Stimulated activated CD8-positive, alpha-beta memory T cell treated with anti-CD3 and anti-CD28 coated beads, Interleukin-7, amount 100 ng/mL, for 1 hour (primary cell): ENCODE measurements at places on chromosomes 11 and 22.

- DNase-seq = no peak
Measured at GRCh38 chr11:100545970-100546369, 141.1 kb upstream of the ARHGAP42 start.

DNA sequence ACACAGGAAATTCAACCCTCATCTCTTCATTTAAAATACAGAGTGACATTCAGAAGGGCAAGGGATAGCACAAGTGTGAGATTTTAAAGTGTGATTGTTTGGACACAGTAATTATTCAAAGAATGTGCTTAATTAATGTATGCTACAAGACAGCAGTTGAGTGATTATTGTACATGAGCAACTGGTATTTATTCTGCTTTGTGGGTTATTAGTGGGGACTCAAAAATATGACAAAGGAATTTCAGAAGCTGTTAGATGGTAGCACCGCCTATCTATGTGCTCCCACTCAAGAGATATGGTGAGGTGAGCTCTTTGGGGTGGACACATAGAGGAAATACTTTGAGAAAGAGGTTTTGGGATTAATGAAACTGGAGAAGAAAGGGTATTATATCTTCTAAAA is 5.8 kb upstream of the HBD start:
- DNase-seq = no peak

DNA sequence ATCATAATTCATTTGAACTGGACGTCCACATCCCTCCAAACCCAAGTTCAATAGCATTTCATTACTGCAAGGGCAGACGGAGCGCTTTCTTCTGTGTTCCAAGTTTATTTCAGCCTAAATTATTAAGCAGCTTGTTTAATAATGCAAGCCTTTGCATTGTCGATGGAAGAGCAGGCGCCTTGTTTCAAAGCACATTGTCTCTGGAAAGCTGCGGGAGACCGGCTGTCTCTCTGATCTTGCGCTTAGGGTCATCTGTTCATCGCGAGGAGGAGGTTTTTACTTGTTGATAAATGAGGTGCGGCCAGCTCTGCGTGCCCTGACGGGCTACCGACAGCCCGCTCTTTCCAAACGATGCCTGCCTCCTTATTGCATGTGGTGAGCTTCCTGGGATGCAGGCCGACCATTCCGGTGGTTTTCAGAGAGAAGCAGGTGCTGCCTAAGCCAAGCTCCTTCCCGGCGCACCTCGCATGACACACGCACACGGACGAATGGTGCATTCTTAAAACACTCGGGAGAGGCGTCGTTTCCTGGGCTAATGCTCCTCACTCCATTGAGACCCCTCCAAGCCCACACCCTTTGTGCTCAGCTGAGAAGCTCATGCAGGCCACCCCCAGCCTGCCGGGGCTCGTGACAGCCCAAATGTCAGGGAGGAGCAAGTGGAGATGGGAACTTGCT is 456.9 kb downstream of the BRD1 start:
- DNase-seq = no peak

GRCh38 chr22:42608823-42609361 is 5.8 kb downstream of the POLDIP3 start:
- no peak for DNase-seq

DNA sequence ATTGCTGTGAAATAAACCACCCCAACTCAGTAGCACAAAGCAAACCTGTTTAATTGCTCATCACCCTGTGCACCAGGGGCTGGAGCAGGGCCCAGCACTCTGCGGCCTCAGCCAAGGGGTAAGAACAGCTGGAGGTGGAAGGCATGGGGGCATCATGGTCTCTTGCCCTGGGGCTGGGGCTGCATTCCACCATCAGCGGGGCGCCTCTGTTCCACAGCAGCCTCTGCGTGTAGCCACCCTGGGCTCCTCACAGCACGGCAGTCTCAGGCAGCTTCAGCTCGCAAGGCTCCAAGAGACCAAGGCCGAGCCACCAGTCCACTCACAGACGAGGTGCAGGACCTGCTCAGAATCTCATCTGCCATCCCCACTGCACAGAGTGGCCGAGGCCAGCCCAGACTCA is 630.7 kb downstream of the TBC1D22A start:
- no peak for DNase-seq

DNA sequence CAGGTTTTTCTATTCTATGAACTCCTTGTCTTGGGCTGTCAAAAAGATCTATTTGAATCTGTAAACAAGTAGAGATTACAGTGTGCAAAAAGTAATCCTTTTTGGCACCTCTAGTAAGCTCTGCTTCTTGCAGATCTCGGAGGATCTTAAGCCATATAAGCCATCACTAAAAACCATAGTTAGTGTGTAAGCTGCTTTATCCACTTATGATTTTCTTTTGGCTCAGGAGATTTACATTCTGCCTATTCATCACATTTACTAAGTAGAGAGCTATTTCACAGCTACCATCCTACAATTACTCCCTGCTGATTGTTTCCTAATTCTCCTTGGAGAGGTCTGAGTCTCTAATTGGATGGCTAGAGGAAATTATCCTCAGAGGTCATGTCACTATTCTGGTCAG is 385.7 kb downstream of the AASDHPPT start:
- DNase-seq = no peak

DNA sequence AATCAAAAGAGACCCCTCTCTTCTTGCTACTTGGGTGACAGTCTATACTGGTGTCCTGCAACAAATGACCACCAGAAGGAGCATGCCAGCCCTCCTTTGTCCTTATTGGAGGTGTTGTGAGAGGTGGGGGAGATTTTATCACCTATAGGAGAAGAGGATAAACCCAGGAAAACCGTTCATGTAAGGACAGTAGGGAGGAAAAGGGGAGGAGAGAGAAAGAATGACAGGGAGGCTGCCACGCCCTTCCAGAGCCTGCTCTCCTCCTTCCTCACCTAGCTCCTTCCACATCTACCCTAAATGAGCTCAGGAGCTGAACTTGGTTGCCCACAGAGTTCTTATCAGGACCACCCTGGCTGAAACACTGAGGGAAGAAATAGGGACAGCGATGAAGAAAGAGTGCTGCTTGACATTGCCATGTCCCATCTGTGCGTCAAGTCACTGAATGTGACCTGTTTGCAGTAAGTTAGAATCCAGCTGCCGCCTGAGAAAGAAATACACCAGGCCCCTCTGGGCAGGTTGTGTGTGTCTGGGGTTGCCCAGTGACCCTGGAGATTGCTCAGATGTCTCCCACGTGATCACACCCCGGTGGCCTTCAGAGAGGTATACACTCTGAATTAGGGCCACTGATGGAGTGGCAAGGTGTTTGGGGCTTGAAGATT is 40.4 kb upstream of the ETS1 start:
- no peak for DNase-seq

DNA sequence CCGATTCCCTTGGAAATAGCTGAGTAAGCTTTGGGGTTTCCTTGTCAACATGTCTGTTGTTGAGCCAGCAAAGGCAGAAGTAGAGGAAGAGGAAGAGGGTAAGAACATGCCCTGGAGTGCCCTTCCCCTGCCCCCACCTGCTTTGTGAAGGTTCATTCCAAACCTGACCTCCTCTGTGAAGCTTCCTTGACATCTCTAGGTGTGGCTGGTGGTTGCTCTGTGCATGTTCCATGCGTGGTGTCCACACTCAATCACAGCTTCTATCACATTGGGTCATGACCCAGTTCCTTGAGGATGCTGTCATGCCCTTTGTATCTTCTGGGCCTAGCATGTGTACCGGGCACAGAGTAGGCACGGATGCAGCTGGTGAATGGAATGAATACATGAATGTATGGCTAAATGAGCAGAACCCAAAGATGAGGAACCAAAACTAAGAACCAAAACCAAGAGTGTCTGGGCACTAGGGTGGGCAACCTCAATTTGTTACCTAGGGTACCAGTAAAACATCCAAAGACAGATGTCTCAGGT is 23.7 kb upstream of the FXYD6 start:
- DNase-seq = no peak

GRCh38 chr11:4610258-4610935 is 2.4 kb upstream of the TRIM68 start:
- no peak for DNase-seq

GRCh38 chr22:25643232-25644000 is 78.9 kb downstream of the GRK3 start:
- DNase-seq = no peak

- DNase-seq = no peak
Measured at GRCh38 chr11:129324533-129325175, 51.0 kb upstream of the BARX2 start.

- no peak for DNase-seq
Measured at GRCh38 chr11:69376155-69377028, 82.4 kb downstream of the MYEOV start.

GRCh38 chr11:35165423-35166368 is 26.7 kb downstream of the CD44 start:
- DNase-seq = peak; percentile 55

GRCh38 chr22:33110562-33111163 is 52.5 kb upstream of the SYN3 start:
- DNase-seq = no peak

- DNase-seq = peak; percentile 29
Measured at GRCh38 chr22:38505541-38506117, 482 bp downstream of the DDX17 start.

DNA sequence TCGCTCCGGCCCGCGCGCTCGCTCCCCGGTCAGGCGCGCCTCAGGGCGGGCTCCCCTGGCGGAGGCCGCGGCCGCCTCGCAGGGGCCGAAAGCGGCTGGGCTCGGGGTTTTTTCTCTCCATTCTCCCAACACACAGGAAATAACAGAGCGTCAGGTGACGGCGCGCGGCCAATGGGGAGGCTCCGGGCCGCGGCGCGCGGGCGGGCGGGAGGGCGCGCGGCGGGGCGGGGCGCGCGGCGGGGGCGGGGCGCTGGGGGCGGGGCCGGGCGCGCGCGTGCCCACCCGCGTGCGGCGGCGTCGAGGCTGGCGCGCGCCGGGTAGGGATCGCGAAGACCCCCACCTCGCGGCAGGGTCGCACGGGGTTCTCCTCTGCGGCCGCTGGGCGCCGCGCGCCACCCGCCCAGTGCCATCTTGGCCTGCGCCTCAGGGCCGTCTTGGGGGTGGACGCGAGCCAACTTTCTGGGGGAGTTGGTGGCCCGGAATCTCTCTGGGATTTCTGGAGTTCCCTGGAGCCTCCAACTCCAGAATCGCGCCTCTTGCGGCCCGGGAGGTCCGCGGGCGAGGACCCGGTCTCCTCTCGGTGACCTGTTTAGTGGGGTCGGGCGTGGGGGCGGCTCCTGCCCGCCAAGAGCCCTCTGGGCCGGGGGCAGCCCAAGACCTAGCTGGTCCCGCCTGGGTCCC is at the start of gene TCF20:
TSS of gene TCF20 (minus strand) at position 144 of the 681 bp plus-strand sequence. CDS start 55,348 bp downstream, outside the sequence.
- peak; percentile 51 for DNase-seq

DNA sequence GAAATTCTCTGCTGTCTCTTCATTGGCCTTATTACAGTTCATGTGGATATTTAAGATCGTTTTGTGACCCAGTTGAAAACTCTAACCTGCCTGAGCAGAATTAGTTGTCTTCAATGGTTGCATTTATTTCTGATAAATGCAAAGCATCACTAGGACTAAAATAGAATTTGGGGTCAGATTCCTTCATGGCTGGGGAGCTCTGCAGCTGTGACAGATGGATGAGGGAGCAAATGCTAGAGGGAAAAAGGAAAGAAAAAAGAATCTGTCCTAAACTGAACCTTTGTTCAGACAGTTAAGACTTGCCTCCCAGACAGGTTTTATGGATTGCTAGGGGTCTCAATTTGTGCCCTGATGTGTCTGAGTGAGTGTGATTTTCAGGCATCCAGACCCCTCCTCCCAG is 113.0 kb downstream of the SYT9 start:
- DNase-seq = no peak

GRCh38 chr11:110433393-110434333 is 3.9 kb downstream of the FDX1 start:
- DNase-seq = no peak

DNA sequence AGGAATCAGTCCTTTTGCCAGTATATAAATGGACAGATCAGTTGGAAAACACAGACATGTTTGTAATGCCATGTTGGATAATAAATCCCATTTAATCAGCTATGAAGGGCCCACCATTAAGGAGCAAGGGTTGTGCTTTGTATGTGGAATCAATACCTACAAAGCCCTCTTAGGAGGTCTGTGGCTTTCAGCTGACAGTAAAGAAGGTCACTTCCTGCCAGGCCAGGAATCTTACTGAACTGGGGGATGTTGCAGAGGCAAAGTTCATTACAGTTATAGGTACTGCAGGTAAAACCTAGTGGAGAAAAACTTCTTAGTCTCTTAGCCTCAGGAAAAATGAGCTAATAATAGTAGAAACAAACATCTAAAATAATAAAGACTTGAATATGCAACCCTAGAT is 129.5 kb downstream of the FAM76B start:
- DNase-seq = no peak

DNA sequence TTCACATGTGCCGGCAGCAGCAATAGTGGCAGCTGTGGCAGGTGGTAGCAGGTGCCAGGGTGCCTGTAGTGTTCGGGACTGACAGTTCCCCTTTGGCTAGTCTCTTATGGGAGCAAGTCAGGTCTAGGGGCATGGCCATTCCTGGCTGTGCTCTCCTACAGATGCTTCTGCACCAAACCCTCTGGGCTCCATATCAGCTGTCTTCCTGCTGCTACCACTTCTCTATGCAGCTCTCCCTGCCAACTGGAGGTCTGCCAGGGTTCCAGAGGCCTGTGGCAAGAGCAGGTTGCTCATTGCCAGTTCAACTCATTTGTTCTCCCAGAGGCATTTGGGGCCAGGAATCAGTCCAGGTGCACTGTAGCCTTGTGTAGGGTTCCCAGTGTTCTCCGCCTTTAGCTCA is 473.7 kb downstream of the JRKL start:
- DNase-seq = no peak

GRCh38 chr11:1072821-1073231 is 1.8 kb upstream of the MUC2 start:
- no peak for DNase-seq

DNA sequence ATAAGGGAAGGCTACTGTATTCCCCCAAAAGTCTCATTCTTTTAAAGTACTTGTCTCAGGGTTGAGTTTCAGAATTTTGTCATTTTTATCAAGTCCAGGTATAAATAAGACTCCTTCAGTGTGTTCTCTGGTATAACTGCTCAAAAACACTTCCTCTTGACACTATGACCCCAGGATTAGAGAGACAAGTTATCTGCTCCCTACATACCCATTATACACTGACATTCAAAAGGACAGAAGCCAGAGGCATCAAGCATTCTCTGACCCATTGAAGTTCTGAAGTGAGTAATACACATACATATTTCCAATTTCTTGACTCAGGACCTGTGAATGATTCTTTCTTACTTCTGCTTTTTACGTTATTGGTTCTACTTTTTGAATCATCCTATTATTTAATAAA is 447.8 kb upstream of the CNTN5 start:
- no peak for DNase-seq
